Activated CD4-positive, alpha-beta T cell treated with anti-CD3 and anti-CD28 coated beads, Interleukin-2, amount 10 ng/mL, durations not matched to agents 7 days and 5 days (primary cell): ENCODE measurements at places on chromosomes 1 and 21.

GRCh38 chr21:42547001-42547905 is 33.6 kb downstream of the SLC37A1 start:
- no peak for DNase-seq

- DNase-seq, result no peak
Measured at GRCh38 chr1:179888071-179888470, 6.0 kb downstream of the TOR1AIP1 start.

GRCh38 chr1:232598133-232598532 is 31.8 kb downstream of the SIPA1L2 start:
- DNase-seq, result no peak

GRCh38 chr1:209029737-209030136 is 553.8 kb upstream of the CAMK1G start:
- no peak for DNase-seq

- DNase-seq, result no peak
Measured at GRCh38 chr21:15054606-15055239, 10.1 kb downstream of the NRIP1 start.

DNA sequence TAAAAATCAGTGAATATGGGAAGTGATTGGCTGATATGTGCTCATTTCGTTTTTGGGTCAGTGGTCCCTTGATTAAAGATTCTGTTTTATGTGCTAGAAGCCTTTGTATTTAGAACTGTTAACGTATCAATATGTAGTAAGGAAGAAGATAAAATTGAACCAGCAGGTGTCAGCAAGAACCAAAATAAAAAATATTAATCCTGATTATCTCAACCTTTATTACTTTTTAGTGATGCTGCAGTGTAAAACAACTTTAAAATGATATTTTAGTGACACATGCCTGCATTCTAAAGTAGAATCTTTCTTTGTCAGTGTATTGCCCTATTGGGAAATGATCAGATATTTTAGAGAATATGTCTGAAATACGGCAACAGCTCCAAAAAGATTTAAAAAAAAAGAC is 49.5 kb downstream of the NEK7 start:
- DNase-seq, result no peak

DNA sequence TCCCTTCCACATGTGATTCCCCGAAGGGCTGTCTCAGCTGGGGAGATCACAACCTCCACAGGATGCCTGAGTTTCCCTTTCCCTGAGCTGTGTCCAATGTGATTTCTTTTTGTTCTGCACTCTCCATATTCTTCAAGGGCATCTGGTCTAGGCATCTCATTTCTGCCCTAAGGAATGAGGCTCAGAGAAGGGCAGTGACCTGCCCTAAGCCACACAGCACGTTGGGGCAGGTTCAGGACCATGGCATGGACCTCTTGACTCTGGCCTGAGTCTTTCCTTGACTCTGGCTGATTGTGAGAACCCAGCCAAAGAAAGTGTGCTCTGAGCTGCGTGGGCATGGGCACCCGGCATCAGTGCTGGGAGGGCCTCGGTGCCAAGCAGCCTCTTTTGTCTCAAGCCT is 590.3 kb downstream of the PTPRU start:
- no peak for DNase-seq

DNA sequence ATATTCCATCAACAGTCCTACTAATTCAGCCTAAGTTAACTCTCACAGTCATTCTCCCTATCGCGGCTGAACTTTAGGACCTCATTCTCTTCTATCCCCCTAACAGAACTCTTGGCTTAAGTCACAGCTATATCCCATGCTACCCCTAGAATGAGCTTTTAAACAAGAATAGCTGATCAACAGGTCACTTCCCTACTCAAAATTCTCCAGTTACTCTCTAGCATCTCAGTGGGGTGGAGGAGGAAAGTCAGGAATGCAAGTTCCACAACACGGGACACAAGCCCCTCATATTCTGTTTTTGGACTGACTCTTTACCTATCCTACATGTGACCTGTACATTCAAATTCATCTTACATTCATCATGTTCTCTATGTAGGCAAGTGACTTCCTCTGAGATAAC is 21.0 kb downstream of the MRPL39 start:
- no peak for DNase-seq
